Endothelial cell (in vitro differentiated cells): ENCODE measurements at places on chromosomes 7 and 10. TPM values are rescaled to one million over a fixed set of nuclear protein-coding genes. Genes with fewer than 3 reads are reported as not detected.

DNA sequence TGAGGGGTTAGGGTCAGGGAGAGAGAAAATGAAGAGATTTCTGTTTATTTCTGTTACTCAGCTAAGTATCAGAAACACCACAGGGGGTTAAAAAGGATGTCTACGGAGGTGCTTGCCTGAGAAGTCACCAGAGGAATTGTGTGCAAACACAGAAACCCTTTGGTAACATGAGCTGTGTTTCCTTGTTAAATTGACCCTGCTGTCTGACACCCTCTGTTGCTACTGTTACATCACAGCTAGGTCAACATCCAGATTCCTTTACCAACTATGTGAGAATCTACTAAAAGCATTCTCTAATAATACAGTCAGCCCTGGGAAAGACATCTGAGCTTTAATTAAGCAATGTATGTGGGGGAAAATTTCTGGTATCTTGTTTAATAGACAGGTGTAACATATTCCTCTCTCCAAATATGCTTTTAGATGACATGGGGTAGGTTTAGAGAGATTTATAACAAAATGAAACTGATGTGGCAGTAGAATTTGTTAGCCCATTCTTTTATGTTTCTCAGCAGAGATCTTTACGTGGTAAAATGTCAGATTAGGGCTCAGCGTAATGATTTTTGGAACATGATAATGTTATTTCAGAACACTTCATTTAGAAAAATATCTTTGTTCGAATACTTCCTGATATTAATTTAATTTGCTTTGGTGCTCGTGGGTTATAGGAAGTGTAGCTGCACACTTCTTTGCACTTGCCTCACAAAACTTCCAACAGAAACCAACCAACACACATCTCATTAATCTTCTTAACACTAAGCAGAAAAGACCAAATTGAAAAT lies 168.0 kb upstream of the AHR start:
- peaks cover 19% of the 10 kb centered on the region for H3K4me1 ChIP-seq
- H3K27ac ChIP-seq, result peak overlapping the region; percentile 96
- H3K27me3 ChIP-seq, result peaks cover 3% of the 10 kb centered on the region
- DNase-seq, result peak; percentile 4
- no peak overlapping the region for H3K4me3 ChIP-seq

BAMBI gene
- total RNA-seq, result 13.3 TPM

DNA sequence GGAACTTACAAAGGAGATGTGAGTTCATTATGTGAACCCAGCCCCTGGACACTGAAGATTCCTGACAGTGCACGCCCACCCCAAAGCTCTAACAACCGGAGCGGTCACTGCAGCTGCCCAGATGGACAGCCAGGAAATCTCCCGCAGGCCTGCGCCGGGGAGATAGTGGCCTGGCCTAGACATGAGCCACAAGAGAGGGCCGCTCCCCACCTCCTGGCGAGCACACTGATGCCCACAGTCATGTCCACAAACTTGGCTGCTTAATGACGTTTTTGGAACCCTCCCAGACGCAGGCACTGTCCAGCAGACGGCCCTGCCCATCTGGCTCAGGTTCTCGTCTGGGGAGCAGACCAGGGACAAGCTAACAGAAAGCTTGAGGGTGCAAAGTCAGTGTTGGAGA lies 34.2 kb downstream of the TCERG1L start:
- H3K27me3 ChIP-seq, result peaks cover 12% of the 10 kb centered on the region
- no peak for DNase-seq
- peaks cover 15% of the 10 kb centered on the region for H3K36me3 ChIP-seq
- no peak overlapping the region for H3K27ac ChIP-seq
- no peak overlapping the region for H3K4me3 ChIP-seq

- H3K4me3 ChIP-seq, result no peak overlapping the region
- H3K36me3 ChIP-seq, result no peaks in the 10 kb centered on the region
- no peak for DNase-seq
- no peak overlapping the region for H3K27ac ChIP-seq
Observed at GRCh38 chr7:9241826-9242225, 808.4 kb downstream of the NXPH1 start.

- no peaks in the 10 kb centered on the region for H3K4me1 ChIP-seq
- H3K4me3 ChIP-seq, result no peak overlapping the region
- no peak overlapping the region for H3K27ac ChIP-seq
- H3K27me3 ChIP-seq, result no peaks in the 10 kb centered on the region
- no peaks in the 10 kb centered on the region for H3K36me3 ChIP-seq
Observed at GRCh38 chr7:136677471-136678365, 190.7 kb upstream of the CHRM2 start.

- no peak for DNase-seq
- H3K27me3 ChIP-seq, result peaks cover 3% of the 10 kb centered on the region
- no peaks in the 10 kb centered on the region for H3K36me3 ChIP-seq
Observed at GRCh38 chr7:133682364-133683181, 429.7 kb downstream of the EXOC4 start.

TRIM74 gene
- 1.0 TPM for total RNA-seq

DNA sequence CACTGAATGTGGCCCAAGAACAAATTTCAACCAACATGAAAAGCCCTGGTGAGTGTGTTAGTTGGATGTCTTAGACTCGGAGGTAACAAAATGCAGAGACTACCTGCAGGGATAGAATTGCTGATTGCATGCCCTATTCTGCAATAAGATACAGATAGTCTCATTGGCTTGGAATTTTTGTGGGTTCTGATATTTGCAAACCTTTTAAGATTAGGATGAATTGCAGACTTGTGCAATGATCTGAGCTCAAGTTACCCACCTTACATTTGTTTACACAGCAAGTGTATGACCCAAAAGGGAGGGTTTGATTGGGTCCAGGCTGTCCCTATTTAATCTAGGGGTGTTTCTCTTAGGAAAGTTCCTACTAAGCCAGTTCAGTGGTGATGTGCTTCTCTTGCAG lies 45.4 kb downstream of the GPR37 start:
- no peak for DNase-seq
- H3K27me3 ChIP-seq, result no peaks in the 10 kb centered on the region
- no peak overlapping the region for H3K4me3 ChIP-seq
- no peaks in the 10 kb centered on the region for H3K36me3 ChIP-seq

CBX3 gene
- total RNA-seq, result 146 TPM

- H3K4me1 ChIP-seq, result peaks cover 3% of the 10 kb centered on the region
- no peak overlapping the region for H3K4me3 ChIP-seq
- H3K36me3 ChIP-seq, result no peaks in the 10 kb centered on the region
- no peak overlapping the region for H3K27ac ChIP-seq
- DNase-seq, result no peak
- H3K27me3 ChIP-seq, result no peaks in the 10 kb centered on the region
Observed at GRCh38 chr10:21372651-21373410, 152.7 kb downstream of the SKIDA1 start.
